ENCODE measurements at places on chromosomes 5 and 9.

GRCh38 chr5:78527054-78527859 is 121.3 kb downstream of the LHFPL2 start:
- no peak for DNase-seq

- no peak for DNase-seq
Measured at GRCh38 chr5:95048628-95049027, 236.3 kb downstream of the MCTP1 start.

GRCh38 chr9:120889606-120890271 is 12.8 kb upstream of the PHF19 start:
- no peak for DNase-seq

GRCh38 chr9:76652894-76653293 is 111.3 kb upstream of the PCA3 start:
- DNase-seq = no peak

GRCh38 chr5:73365301-73365853 is 83.2 kb downstream of the FOXD1 start:
- no peak for DNase-seq

- DNase-seq = no peak
Measured at GRCh38 chr9:20082406-20082805, 293.6 kb upstream of the SLC24A2 start.

DNA sequence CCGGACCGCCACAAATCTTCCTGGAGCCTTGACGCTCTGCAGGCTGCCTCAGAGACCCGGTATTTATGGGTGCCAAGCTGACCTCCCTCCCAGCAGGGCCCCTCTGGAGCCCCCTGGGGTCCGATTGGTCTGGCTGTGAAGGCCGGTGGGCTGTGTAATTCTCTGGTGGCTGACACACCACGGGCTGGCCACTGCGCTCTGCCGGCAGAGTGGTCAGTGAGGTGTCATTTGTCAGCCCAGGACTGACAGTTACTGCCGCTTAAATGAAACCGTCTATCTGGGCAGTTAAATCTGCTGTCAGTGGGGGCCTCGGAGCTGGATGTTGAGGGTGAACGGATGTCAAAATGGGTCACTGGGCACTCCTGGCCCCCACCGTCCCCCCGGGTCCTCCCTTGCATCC is 10.7 kb downstream of the NR5A1 start:
- DNase-seq = no peak

- DNase-seq = no peak
Measured at GRCh38 chr5:12292610-12293204, 388.5 kb upstream of the CTNND2 start.

DNA sequence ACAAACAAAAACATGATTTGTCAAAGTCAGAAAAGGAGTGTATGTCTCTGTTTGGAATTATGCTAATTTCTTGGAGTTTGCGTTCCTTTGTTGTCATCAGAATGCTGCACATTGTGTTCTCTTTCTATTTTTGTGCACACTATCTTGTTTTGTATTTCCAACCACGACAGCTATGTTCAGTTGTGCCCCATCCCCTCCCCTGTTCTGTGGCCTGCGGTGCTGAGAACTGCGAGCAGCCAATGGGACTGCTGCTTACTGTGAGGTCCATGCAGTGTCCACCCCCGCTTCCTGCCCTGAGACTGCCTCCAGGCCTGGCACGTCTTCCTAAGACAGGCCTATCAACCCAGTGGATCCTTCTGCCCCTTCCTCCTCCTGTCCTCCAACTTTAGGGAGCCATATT is 76.8 kb downstream of the PALM2AKAP2 start:
- DNase-seq = peak; percentile 63

- DNase-seq = no peak
Measured at GRCh38 chr9:24582146-24583126, 36.7 kb upstream of the IZUMO3 start.

- DNase-seq = no peak
Measured at GRCh38 chr9:136653323-136654079, 9.2 kb upstream of the EGFL7 start.

GRCh38 chr5:63931836-63932235 is 30.4 kb downstream of the HTR1A start:
- no peak for DNase-seq

- DNase-seq = no peak
Measured at GRCh38 chr5:171965745-171966144, 40.7 kb downstream of the FBXW11 start.
